ENCODE measurements at places on chromosomes 2 and 18.

GRCh38 chr18:55141318-55141717 is 182.1 kb upstream of the CCDC68 start:
- DNase-seq: no peak

DNA sequence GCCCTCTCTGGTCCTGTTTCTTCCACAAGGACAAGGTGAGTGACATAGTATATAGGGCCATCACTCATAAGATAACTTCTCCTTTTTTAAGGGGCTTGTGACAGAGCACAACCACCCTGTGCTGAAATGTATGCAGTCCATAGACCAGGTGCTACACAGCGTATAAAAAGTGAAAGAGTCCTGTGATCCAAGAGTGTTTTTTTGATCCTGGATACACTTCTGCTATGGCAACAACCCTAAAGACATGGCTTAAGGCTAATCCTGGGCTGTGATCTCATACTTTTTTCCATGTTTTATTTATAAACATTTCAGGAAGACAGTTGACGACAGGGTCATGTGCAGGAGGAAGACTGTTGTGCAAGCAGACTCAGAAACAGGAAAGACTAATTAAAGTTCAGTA is 400.5 kb upstream of the TCF4 start:
- no peak for DNase-seq

DNA sequence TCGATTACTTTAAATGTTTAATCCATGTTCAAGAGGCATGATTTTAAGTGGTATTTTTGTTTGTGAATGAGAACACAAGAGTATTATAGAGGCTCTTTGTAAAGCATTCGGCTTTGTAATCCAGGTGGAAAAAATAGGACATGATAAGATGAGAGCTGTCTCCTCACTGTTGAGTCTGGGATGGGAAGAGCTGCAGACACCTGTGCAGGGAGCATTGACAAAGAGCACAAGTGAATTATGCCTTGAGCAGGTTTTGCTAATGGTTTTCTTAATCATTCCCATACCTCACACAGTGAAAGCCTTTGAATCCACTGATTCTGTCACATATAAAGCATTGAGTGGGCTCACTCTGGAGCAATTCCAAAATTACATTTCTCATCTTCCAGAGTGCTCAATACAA is 9.6 kb downstream of the COL6A3 start:
- DNase-seq: no peak

DNA sequence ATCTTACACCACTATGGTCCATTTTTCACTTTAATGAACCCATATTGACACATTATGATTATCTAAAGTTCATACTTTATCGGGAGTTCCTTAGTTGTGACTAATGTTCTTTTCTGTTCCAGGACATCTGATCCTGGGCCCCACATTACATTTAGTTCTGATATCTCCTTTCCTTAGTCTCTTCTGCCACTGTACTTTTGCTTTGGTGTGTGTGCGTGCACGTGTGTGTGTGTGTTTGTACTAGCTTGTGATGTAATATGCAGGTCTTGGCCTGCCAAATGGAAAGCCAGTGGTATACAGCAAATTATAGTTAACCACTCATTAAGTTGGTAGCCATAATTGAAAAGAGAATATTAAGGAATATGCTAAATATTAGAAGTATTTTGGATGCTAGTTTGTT is 88.0 kb downstream of the CDC42EP3 start:
- no peak for DNase-seq

Data from activated CD4-positive, CD25-positive, alpha-beta regulatory T cell treated with anti-CD3 and anti-CD28 coated beads, Interleukin-2, amount 50 U/mL, for 16 hours (primary cell).